ENCODE measurements at places on chromosomes 3 and 15. TPM values are rescaled to one million over a fixed set of nuclear protein-coding genes. Genes with fewer than 3 reads are reported as not detected.

BHLHE40 gene
- 26.8 TPM for total RNA-seq

CP gene
- 2.2 TPM for total RNA-seq

CFAP20DC gene
- total RNA-seq, result 0.22 TPM

PGBD4 gene
- total RNA-seq, result 1.7 TPM

PPP1R14D gene
- total RNA-seq, result not detected

WDR72 gene
- total RNA-seq, result 0.10 TPM

APPL1 gene
- 49.2 TPM for total RNA-seq

PRTG gene
- total RNA-seq, result 0.77 TPM

CHMP2B gene
- 33.1 TPM for total RNA-seq

KLHL18 gene
- 55.0 TPM for total RNA-seq

PLS1 gene
- 1.8 TPM for total RNA-seq

KNSTRN gene
- total RNA-seq, result 10.1 TPM

GOLGA8O gene
- total RNA-seq, result 2.0 TPM

ESYT3 gene
- 1.2 TPM for total RNA-seq

TNNC1 gene
- total RNA-seq, result 8,945 TPM

FAM3D gene
- total RNA-seq, result not detected

CX3CR1 gene
- 1.7 TPM for total RNA-seq

FBXO40 gene
- total RNA-seq, result 228 TPM

ADAMTS17 gene
- total RNA-seq, result 2.9 TPM

ASB14 gene
- 14.1 TPM for total RNA-seq

TMEM44 gene
- 5.3 TPM for total RNA-seq

ALCAM gene
- total RNA-seq, result 3.5 TPM

TEX55 gene
- not detected for total RNA-seq

VPS8 gene
- 60.1 TPM for total RNA-seq

CLRN1 gene
- total RNA-seq, result not detected

DNAH12 gene
- total RNA-seq, result 0.02 TPM

TGM4 gene
- not detected for total RNA-seq

MESD gene
- total RNA-seq, result 14.4 TPM

PPARG gene
- 24.0 TPM for total RNA-seq

ATRIP gene
- total RNA-seq, result 4.9 TPM

FAM162A gene
- 147 TPM for total RNA-seq

STX19 gene
- not detected for total RNA-seq

FAM227B gene
- total RNA-seq, result 15.6 TPM

SAXO2 gene
- 2.6 TPM for total RNA-seq

HYKK gene
- total RNA-seq, result 6.3 TPM

KLHL40 gene
- 0.12 TPM for total RNA-seq

CLDN11 gene
- 4.2 TPM for total RNA-seq

GOLGA6L9 gene
- total RNA-seq, result 1.4 TPM

GPR149 gene
- total RNA-seq, result not detected

IL5RA gene
- 0.17 TPM for total RNA-seq

NMB gene
- 1.3 TPM for total RNA-seq

CYP8B1 gene
- total RNA-seq, result not detected

DNAJB11 gene
- 23.6 TPM for total RNA-seq

MITF gene
- total RNA-seq, result 69.4 TPM

FBXW12 gene
- total RNA-seq, result not detected

ACAD9 gene
- total RNA-seq, result 50.4 TPM

CCR3 gene
- total RNA-seq, result not detected
